Memory B cell (primary cell): ENCODE measurements at places on chromosomes 5 and 9.

GRCh38 chr9:137201205-137201868 is 796 bp upstream of the TPRN start:
- H3K36me3 ChIP-seq = no peaks in the 10 kb centered on the region
- peak overlapping the region; percentile 81 for H3K27ac ChIP-seq
- no peaks in the 10 kb centered on the region for H3K27me3 ChIP-seq
- peak overlapping the region; percentile 83 for H3K4me3 ChIP-seq

GRCh38 chr5:120164986-120165385 is 299.1 kb upstream of the PRR16 start:
- no peak overlapping the region for H3K27ac ChIP-seq
- H3K4me3 ChIP-seq = no peak overlapping the region
- H3K36me3 ChIP-seq = no peaks in the 10 kb centered on the region
- no peaks in the 10 kb centered on the region for H3K4me1 ChIP-seq

DNA sequence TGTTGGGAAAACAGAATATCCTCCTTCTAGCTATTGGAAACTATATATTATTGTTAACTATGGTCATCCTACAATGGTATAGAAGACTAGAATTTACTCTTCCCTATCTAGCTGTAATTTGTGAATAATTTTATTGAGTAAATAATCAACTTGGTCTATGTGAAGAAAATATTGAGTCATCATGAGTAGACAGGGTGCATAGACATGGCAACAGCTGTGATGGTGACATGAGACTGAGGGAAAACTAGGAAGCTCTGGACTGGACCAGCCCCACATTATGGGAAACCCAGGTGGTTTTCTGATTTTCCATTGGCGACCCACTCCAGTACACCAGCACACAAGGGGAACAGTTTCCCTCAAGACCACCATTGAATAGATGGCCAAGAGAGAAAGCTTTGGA is 95.0 kb downstream of the APBA1 start:
- H3K36me3 ChIP-seq = no peaks in the 10 kb centered on the region
- H3K4me1 ChIP-seq = no peaks in the 10 kb centered on the region
- H3K27me3 ChIP-seq = peaks cover 9% of the 10 kb centered on the region

DNA sequence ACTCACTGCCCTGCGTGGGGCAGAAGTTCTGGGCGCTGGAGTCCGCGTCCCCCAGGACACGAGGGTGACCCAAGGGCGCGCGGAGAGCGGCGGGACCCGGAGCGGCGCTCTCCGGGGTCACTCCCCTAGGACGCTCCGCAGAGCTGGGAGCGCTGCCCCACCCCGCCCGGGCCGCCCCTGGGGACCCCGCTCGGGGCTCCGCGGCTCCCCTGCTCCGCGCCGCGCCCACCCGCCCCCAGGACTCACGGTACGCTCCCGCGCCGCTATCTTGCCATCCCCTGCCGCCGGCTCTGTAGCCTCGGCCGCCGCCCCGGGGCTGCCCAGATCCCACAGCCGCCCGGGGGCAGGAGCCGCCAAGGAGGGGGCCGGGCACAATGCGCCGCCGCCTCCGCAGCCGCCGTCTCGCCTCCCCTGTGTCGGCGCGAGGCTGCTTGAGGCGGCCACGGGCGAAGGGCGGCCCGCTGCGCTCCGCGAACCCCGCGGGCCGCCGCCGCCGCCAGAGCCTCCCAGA is 303 bp downstream of the LIFR start:
- H3K27me3 ChIP-seq = peaks cover 22% of the 10 kb centered on the region
- DNase-seq = no peak
- peaks cover 5% of the 10 kb centered on the region for H3K4me1 ChIP-seq
- H3K27ac ChIP-seq = no peak overlapping the region
- no peak overlapping the region for H3K4me3 ChIP-seq

DNA sequence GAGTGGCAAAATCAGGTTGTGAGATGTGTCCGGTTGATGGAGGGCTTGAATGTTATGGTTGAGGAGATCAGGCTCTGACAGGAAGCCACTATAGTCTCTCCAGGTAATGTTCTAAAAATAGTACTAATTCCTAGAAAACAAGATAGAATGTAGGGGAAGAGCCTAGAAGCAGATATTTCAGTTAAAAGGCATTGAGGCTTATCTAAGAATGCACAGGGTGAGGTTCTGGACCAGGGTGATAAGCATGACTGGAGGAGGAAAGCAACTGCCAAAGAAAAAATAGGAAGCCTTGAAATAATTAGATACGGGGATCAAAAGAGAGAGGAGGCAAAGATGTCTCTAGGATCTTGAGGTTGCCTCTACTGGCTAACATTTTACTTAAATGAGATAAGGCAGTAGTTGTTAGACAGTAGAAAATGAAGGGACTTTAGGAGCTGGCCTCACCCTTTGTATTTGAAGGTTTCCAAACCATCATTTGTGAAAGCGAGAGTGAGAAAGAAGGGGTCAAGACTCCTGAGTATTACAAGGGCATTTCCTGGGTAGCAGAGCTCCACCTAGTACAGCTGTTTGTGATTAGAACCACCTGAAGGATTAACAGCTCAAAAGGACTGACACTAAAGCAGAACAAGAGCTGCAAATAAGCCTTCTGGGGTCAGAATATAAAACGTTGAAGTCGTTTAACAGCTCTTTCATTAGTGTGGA is 15.4 kb upstream of the ARL15 start:
- H3K27me3 ChIP-seq = peaks cover 13% of the 10 kb centered on the region
- no peaks in the 10 kb centered on the region for H3K4me1 ChIP-seq
- no peak for DNase-seq
- H3K36me3 ChIP-seq = no peaks in the 10 kb centered on the region

DNA sequence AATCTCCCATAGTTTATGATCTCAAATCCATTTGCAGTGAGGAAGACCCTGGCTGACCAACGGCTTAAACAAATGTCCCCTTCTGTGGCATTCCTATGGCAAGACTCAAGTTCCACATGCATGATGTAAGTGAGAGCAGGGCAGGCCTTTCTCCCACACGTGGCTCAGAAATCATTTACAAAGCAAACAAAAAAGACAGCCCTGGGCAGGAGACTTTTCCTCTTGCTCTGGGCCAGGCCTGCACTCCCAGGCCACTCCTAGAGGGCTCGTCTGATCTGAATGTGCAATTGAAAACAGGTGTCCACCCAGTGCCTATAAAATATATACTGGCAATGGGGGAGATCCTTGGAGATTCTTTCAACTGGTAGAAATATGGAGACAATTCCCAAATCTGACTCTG is 123.1 kb downstream of the DMRT2 start:
- no peak for DNase-seq
- H3K4me3 ChIP-seq = no peak overlapping the region
- no peak overlapping the region for H3K27ac ChIP-seq
- H3K36me3 ChIP-seq = no peaks in the 10 kb centered on the region

DNA sequence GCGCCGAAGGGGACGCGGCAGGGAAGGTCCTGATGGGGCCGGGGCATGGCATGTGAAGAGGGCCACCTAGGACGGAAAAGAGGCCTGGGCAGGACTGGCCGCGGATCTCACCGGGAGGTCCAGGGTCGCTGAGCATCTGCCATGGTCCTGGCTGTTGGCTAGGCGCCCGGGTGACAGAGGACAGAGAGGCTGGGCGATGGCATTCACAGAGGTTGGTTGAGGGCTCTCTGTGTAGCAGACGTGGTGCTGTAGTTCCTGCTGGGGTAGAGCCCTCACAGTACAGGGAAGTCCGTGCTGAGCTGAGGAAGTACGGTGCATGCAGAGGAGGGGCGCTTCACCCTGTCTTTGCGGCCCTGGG is 427 bp downstream of the PCYOX1L start:
- peaks cover 14% of the 10 kb centered on the region for H3K4me1 ChIP-seq
- peak overlapping the region; percentile 62 for H3K27ac ChIP-seq
- peak overlapping the region; percentile 83 for H3K4me3 ChIP-seq
- H3K27me3 ChIP-seq = no peaks in the 10 kb centered on the region
- no peak for DNase-seq

- no peaks in the 10 kb centered on the region for H3K27me3 ChIP-seq
- no peak for DNase-seq
- peaks cover 61% of the 10 kb centered on the region for H3K4me1 ChIP-seq
- H3K36me3 ChIP-seq = peaks cover 17% of the 10 kb centered on the region
These were observed 51.6 kb upstream of the SARDH start for GRCh38 chr9:133789778-133790177.

GRCh38 chr9:137162505-137163364 is 7.1 kb downstream of the LRRC26 start:
- H3K36me3 ChIP-seq = no peaks in the 10 kb centered on the region
- no peak overlapping the region for H3K27ac ChIP-seq
- no peak for DNase-seq
- H3K4me3 ChIP-seq = peak overlapping the region; percentile 40

DNA sequence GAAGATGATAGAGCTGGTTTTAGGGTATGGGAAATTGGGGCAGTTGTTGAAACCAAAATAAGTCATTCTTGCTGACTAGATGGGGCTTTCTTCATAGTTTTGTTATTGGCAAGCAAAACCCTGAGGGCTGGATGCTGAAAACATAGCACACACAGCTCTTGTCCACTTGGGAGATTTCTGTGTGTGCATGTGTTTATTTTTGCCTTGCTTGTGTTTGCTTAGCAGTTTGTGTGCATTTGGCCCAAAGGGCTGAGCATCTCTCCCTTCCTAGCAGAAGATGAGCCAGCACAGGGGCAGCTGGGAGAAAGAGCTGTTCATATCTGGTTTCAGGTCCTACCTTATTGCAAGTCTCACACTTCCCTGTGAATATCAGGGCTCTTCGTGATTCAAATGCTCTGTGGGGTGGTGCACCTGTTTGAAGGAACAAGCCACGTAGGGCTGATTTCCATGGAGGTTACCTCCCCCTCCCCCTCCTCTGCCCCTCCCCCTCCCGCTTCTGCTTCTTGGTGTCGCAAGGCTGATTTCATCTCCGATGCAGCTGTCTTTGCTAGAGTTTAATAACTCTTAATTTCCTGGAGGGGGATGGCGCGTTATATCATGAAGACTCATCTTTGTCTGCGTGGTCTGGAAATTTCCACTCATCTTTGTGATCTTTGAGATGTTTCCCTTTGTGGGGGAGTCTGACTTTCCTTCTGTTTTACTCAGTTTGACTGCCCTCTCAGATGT is 296.5 kb downstream of the ARHGAP26 start:
- no peak overlapping the region for H3K4me3 ChIP-seq
- H3K36me3 ChIP-seq = peaks cover 32% of the 10 kb centered on the region
- no peak for DNase-seq

DNA sequence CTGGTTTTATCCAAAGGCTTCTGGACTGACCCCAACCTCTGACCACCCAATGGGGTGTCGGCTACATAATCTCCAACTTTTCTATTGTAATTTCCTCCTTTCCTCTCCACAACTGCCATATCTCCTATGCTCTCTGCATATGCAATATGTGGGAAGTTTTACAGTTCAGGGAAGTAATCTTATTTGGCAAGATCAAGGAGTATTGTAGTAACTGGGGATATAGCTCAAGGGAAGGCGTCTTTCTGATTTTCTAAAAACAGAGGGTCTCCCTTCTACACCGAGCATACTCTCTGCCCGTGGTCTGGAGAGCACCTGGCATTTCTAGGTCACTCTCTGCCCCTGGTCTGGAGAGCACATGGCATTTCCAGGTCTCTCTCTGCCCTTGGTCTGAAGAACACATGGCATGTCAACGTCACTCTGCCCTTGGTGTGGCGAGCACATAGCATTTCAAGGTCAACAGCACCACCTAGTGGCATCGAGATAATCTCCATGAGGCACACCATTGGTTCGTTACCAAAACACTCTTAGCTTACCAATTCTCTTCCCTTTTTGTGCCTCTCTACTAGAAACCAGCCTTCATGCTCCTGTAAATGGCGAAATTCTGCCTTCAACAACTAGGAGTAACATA is 616.4 kb upstream of the NUDT12 start:
- H3K27me3 ChIP-seq = no peaks in the 10 kb centered on the region
- DNase-seq = no peak
- H3K27ac ChIP-seq = no peak overlapping the region
- no peak overlapping the region for H3K4me3 ChIP-seq
- no peaks in the 10 kb centered on the region for H3K4me1 ChIP-seq

DNA sequence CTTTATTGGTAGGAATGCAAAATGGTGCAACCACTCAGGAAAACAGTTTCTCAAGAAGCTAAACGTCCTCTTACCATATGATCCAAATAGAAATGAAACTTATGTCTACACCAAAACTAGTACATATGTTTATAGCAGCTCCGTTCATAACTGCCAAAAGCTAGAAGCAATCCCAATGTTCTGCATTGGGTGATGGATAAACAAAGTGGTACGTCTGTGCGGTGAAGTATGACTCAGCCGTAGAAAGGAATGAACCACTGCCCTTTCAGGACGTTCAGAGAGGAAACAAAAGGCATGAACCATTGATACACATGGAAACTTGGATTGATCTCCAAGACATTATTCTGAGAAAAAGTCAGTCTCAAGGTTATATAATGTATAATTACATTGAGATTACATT is 27.6 kb downstream of the HNRNPH1 start:
- no peaks in the 10 kb centered on the region for H3K4me1 ChIP-seq
- H3K36me3 ChIP-seq = peaks cover 24% of the 10 kb centered on the region
- H3K27ac ChIP-seq = no peak overlapping the region
- no peak for DNase-seq
- no peaks in the 10 kb centered on the region for H3K27me3 ChIP-seq

DNA sequence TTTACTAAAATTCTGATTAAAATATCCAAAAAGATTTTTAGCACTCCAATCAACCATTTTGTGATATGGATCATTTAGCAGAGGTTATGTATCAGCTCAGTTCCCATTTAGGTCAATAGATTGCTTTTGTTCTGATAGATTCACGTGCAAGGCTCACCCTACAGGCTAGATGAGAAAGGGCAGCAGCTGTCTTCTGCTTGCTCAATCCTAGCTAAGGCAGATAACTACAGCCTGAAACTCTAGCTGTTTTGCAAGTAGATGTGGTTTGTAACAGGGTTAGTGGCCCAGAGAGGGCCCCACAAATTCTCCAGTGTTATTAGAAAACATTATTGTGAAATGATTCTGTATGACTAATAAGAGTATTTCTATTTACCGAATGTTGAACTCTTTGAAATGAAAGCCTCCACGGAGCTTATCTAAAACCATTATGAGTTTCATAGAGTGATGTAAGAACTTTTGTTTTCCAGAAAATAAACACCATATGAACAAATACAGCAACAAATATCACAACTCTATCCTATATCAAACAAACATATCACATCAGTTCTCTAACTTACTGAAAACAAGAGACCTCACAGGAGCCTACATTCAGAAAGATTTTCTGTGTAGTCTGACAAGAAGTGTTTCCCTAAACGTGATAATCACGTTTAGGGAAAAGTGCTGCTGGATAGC is 841.9 kb upstream of the ACO1 start:
- no peaks in the 10 kb centered on the region for H3K27me3 ChIP-seq
- H3K4me1 ChIP-seq = peaks cover 2% of the 10 kb centered on the region
- no peak overlapping the region for H3K27ac ChIP-seq
- no peak overlapping the region for H3K4me3 ChIP-seq
- no peaks in the 10 kb centered on the region for H3K36me3 ChIP-seq

DNA sequence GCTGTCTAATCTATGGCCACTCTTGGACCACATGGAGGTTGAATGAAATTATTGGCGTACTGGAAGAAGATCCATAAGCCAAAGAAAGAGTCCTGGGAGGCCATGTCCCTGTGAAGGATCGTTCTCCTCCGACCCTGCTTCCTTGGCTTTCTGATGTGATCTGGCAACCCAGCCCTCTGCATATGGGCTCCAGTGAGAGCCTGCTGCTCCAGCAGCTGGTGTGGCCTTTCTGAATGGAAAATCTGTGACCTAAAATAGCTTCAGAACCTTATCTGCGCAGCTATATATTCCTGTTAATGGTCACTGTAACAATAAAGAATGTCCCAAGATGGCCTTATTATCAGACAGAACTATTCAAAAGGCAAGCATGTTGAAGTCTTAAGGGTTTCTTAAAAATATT is 40.2 kb upstream of the PHF2 start:
- H3K4me1 ChIP-seq = peaks cover 2% of the 10 kb centered on the region
- no peak overlapping the region for H3K27ac ChIP-seq
- peaks cover 32% of the 10 kb centered on the region for H3K36me3 ChIP-seq
- DNase-seq = no peak
